CD4-positive, alpha-beta T cell treated with Interleukin-4 for 1 hour (primary cell): ENCODE measurements at places on chromosomes 13 and 19.

DNA sequence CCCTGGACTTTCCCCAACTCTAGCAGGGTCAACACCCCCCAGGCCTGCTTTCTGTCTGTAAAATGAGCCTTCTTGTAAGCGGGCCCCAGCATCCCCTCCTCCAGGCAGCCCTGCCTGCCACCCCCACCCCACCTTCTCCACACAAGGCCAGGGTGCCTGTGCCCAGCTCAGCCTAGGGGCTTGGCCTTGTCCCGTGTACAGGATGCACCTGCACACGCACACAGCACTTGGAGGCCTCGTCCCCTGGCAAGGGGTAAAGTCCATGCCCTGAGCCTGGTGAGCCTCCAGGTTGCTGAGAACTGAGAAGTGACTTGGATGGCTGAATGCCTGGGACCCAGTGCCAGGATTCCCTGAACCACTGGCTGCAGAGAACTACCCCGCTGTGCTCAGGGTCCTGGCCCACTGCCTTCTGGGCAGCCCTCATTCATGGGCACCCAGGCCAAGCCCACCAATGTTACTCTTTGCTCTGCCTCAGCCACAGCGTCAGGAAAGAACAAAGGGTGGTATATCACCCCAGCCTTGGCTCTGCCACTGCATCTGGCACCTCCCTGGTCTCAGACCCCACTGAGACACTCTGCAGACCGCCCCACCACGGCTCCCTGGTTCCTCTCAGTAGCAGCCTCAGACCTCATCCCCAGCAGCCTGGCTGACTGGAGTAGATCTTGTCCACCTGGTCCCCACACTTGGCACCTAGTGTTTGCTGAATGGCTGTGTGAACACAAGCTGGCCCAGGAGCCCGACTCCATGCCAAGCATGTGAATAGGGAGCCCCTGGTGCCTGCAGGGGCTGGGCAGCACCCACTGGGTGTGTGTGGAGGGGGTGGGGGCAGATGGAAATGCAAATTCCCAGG, 1.8 kb upstream of the TM6SF2 start:
- no peak for DNase-seq

- DNase-seq: no peak
Measured at GRCh38 chr13:74306496-74306895, 172.3 kb upstream of the KLF12 start.

DNA sequence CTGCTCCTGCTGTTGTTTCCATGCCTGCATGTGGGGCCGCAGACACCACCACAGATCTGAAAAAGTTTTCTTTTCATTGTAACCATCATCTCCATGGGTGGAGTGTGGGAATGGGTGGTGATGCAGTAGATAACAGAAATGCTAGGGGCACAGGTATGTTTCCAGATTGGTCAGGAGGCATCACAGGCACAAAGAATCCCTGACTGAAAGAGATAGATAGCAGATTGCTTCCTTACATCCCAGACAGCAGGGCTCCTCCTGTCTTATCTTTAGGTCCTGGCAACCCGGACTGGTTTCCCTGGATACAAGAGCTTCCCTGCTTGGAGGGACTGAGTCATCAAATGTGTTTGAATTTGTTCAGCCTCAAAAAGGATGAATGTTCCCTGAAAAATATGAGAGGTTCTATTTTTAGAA, 1937.6 kb downstream of the PCDH9 start:
- no peak for DNase-seq

DNA sequence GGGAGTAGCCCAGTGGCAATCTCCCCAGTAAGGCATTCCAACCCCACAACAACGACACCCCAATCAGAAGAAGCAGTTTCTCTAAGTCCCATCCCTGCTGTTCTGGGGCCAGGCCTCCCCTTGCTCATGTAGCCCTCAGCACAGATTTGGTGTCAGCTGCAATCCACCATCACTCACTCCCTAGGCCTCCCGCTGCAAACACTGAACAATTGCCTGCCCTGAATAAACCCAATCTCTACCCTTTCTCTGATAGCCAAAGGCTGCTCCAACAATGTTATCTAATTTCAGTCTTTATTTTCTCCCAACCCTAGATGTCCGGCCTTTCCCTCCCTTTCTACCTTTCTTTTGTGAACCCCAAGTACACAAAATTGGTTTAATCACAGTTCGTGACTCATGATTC, 5.6 kb upstream of the SOX21 start:
- no peak for DNase-seq

- no peak for DNase-seq
Measured at GRCh38 chr19:8096071-8096470, 43.5 kb downstream of the CCL25 start.

DNA sequence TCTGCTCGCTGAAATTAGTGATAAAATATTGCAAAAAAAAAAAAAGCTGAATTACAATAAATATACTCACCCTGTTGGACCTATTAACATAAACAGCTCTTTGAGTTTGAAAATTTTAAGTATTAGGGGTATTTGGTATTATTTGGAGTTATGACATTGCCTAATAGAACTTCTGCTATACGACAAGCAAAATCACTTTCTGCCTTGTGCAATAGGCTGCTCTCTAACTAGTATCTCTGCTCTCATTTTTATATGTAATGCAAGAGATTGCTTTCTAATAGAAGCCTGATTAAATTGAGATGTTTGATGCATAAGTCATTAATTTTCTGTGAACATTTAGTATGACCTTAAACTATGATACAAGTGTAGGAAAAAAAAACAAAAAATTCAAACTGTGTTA, 5.3 kb downstream of the RGS9BP start:
- no peak for DNase-seq

DNA sequence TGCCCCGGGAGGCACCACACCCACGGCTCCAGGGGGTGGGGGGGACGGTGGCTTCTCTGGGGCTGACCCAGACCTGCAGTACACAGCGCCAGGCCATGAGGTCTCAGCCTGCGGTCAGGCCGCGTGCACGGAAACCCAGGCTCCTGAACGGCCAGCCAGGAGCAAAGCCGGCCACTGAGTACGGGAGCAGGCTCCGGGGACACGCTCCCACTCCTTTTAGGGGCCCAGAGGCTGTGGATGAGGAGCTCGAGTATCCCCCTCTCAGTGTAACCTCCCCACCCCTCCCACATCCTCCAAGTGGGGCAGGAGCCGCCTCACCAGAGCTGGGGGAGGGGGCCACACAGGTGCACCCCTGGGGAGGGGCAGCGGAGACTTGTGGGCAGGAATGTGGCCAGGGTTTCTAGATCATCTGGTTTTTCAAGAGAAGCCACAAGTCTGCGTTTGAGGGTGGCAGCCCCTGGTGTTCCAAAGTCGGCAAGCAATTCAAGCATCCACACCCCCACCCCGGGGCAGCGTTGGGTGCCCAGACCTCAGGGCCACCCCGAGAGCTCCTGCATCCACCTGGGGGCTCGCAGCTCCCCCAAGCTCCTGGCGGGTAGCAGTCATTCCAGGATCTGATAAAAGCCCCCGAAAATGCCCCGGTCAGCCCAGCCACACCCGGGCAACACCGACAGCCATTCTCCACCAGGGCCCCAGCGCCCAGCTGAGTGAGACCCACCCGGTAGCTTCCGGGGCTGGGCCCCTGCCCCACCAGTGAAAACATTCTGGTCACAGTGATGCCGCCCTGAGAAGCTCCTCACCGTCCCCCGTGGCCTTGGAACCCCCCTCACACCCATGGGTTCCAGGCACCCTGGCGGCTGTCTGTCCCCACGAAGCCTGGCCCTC, 6.1 kb downstream of the SBNO2 start:
- no peak for DNase-seq

- DNase-seq: peak; percentile 56
Measured at GRCh38 chr19:45404557-45405434, at the start of gene PPP1R13L. Gene PPP1R13L, minus strand, starts transcription at chr19:45405069. Its CDS starts 6,751 bp downstream, at chr19:45398318.
